ENCODE measurements at places on chromosomes 13 and 19. TPM values are rescaled to one million over a fixed set of nuclear protein-coding genes. Genes with fewer than 3 reads are reported as not detected.

TDRD12 gene
- total RNA-seq, result not detected

SOX1 gene
- not detected for total RNA-seq

F7 gene
- total RNA-seq, result under 0.01 TPM

OR7C1 gene
- not detected for total RNA-seq

KLK3 gene
- total RNA-seq, result not detected

ZNF559 gene
- total RNA-seq, result 2.1 TPM

LILRA1 gene
- not detected for total RNA-seq

WDR62 gene
- total RNA-seq, result 1.8 TPM

SIAH3 gene
- total RNA-seq, result 0.16 TPM

ZNF813 gene
- total RNA-seq, result 1.9 TPM

MIR17HG gene
- 1.3 TPM for total RNA-seq

ZNF773 gene
- 3.9 TPM for total RNA-seq

SHISA7 gene
- total RNA-seq, result not detected

NXNL1 gene
- not detected for total RNA-seq

PLK5 gene
- not detected for total RNA-seq

MIER2 gene
- total RNA-seq, result 20.2 TPM

IL4I1 gene
- total RNA-seq, result 2.3 TPM

P2RY11 gene
- 2.1 TPM for total RNA-seq

ATP4A gene
- not detected for total RNA-seq

TNNI3 gene
- total RNA-seq, result not detected

SCEL gene
- 2.2 TPM for total RNA-seq

IGLON5 gene
- not detected for total RNA-seq

U2AF2 gene
- total RNA-seq, result 234 TPM

KLK5 gene
- not detected for total RNA-seq

ZNF439 gene
- 1.6 TPM for total RNA-seq

PTPRS gene
- total RNA-seq, result 59.3 TPM

CABP5 gene
- total RNA-seq, result not detected

FOXA3 gene
- total RNA-seq, result 1.4 TPM

IZUMO4 gene
- total RNA-seq, result 2.1 TPM

S1PR2 gene
- 2.8 TPM for total RNA-seq

ZNF556 gene
- not detected for total RNA-seq

RFPL4A gene
- total RNA-seq, result not detected

RNF17 gene
- total RNA-seq, result 0.13 TPM

CLDN10 gene
- total RNA-seq, result 4.9 TPM

CUL4A gene
- total RNA-seq, result 152 TPM

ETV2 gene
- total RNA-seq, result 0.49 TPM

CCDC159 gene
- total RNA-seq, result 9.5 TPM

ZNF420 gene
- 3.8 TPM for total RNA-seq
